ENCODE measurements at places on chromosomes 4 and X.
A peak's percentile ranks its signal among the peaks of the same experiment; 100 is the strongest.

- no peak for DNase-seq
These were observed 7.2 kb downstream of the PCDH7 start for GRCh38 chr4:30727409-30727808.

- DNase-seq, result no peak
These were observed 506.0 kb upstream of the FAM241A start for GRCh38 chr4:111639120-111639690.

DNA sequence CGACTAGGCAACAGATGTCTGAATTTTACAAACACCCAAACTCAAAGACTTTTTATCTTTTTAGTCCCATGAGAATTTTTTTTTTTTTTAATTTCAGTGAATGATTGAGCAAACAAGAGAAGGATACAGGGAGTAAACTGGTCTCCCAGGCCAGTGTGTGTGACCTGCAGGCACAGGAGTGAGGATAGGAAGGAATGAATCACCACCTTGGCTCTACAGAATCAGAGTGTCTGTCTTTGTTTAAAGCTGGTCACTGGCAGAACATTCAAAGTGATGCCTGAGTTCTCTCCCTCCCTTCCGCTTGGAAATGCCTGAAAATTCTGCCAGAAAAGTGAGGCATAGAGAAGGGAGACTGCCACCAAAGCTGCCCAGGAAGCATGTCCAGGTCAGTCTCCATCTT is 69.5 kb downstream of the PARM1 start:
- no peak for DNase-seq

- no peak for DNase-seq
These were observed 35.2 kb downstream of the ARL9 start for GRCh38 chr4:56540826-56541225.

DNA sequence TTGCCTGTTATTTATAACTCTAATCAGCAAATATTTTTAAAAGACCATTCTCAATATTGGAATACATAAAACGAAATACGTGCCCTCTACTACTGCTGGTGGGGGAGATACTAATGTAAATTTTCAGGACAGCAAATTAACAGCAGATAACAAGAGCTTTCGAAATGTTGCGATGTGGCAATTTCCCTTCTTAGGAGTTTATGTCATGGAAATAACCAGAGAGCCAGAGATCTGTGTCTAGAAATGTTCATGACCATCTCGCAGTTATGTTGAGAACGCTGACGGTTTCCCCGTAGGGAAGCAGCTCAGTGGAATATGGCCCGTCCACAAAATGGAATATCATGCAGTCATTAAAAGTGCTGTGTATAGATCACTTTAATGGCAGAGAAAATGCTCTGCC is 238.4 kb upstream of the PSAPL1 start:
- no peak for DNase-seq

GRCh38 chr4:38587106-38587505 is 76.9 kb upstream of the KLF3 start:
- no peak for DNase-seq

- DNase-seq, result no peak
These were observed 13.4 kb downstream of the P2RY10 start for GRCh38 chrX:78958419-78959116.

DNA sequence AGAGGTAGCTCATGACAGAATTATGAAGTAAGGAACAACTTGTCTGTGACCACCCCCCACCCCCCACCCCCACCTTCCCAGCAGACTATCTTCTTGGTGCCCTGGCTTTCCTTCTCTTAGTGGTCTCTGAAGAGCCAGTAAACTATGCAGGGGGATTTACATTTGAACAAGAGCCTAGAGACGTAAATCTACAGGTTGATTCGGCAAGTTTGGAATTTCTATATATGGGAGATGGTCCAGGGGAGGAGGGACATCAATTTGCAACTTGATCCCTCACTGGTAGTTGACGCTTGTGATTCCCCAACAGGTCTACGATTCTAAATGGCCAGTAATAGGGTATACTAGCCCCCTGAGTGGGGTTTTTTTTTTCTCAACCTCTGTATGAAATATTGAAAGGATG is 36.7 kb downstream of the IL13RA1 start:
- no peak for DNase-seq

GRCh38 chr4:8291701-8292477 is 22.3 kb downstream of the HTRA3 start:
- DNase-seq, result peak; percentile 17
